ENCODE measurements at places on chromosomes 12 and 14.
A peak's percentile ranks its signal among the peaks of the same experiment; 100 is the strongest.

- no peak for DNase-seq
Measured at GRCh38 chr14:71952381-71953363, 20.4 kb downstream of the RGS6 start.

DNA sequence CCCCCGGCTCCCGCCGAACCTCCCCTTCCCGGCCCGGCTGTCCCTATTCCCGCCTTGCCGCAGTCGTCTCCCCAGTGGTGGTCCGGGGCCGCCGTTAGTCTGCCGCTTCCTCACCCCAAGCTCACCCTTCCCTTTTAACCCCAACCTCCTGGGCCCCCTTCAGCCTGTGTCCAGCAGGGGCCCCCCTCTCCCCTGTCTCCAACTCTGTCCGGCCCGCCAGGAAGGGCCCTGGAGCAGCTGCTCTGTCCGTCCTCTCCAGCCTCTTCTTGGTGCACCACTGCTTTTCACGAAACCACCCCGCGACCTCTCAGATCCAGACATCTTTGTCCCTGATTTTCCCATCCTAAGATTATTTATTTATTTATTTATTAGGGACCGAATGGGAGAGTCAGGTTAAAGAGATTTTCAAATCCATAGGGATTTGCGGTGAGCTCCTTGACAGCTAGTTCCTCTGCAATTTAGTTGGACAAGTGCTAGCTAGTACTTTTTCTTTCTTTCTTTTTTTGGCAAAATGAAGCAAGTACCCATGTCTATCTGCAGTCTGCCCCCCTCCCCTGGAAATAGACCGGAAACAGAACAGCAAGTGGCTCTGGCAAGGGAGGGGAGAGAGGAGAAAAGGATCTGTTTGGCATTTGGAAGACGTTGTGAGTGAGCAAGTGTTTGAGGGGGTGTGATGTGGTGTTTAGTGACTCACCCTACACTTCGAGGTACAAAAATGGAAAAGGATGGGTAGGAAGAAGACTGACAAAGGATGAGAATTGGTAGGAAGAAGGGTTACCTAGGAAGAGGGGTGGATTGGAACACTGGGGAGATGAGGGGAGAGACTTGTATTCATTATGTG is 632 bp downstream of the UBR7 start:
- DNase-seq, result peak; percentile 61

- DNase-seq, result no peak
Measured at GRCh38 chr14:93037351-93037750, 78.4 kb downstream of the ITPK1 start.

DNA sequence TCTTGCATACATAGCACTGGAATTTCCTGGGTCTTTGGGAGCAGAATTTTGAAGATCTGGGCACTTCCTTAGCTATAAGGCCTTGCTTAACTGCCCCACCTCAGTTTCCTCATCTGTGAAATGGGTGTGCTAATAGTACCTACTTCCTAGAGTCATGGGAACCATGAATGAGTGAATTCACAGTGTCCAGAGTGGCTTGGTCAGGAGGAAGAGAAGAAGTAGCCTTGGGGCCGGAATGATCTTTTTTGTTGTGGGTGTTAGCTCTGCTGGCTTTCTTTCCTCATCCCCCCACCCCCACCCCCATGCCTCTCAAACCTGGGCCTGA is 2.4 kb downstream of the SH2B3 start:
- DNase-seq, result no peak

- DNase-seq, result no peak
Measured at GRCh38 chr12:54131641-54132280, 57.0 kb downstream of the SMUG1 start.

DNA sequence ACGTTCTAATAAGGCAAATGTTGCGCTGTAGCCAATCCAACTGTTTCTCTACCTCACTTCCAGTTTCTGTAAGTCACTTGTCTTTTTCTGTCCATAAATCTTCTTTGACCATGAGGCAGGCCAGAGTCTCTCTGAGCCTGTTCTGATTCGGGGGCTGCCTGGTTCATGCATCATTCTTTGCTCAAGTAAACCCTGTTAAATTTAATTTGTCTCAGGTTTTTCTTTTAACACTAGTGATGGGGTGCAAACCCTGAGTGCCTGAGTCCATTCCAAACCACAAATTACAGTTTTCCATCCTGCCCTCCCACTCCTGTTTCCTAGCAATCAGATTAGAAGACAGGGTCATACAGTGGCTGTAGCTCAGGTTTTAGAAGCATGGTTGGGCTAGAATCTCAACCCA is 41.9 kb downstream of the VWF start:
- DNase-seq, result no peak

GRCh38 chr12:126684703-126685102 is 1582.3 kb upstream of the TMEM132C start:
- DNase-seq, result no peak

DNA sequence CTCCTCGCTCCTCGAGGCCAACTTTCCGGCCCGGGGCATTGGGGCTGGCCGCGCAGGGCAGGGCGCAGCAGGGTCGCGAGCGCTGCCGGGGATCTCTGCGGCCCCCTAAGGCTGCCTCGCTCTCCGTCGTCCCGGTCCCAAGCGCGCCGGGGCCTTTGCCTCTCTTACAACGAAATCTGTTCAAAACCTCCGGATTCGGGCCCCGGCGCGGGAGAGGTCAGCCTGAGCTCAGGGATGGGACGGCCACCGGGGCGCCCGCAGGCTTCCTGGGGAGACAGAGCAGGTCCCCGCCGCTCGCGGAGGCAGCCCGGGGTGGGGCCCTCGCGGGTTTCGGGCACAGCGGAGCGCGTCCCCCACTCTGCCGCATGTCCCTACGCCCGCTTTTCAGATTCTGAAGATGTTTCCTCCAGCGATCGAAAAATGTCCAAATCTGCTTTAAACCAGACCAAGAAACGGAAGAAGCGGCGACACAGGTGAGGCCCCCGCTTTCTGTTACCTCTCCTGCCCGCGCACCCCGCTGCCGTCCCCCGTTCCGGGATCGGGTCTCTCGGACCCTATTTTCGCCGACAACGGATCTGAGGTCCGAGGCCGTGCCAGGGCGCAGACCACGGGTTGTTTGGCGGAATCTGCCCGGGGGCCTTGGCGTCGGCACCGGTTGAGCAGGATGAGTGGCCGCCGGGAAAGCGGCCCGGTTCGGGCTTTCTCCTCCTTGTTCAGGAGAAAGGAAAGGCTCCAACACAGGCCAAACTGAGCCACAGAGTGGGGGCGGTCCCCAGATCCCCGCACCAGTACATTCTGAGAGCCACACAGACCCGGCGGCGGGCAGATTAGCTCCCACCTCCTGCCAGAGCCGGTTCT is 1.8 kb downstream of the VSX2 start:
- DNase-seq, result peak; percentile 20

DNA sequence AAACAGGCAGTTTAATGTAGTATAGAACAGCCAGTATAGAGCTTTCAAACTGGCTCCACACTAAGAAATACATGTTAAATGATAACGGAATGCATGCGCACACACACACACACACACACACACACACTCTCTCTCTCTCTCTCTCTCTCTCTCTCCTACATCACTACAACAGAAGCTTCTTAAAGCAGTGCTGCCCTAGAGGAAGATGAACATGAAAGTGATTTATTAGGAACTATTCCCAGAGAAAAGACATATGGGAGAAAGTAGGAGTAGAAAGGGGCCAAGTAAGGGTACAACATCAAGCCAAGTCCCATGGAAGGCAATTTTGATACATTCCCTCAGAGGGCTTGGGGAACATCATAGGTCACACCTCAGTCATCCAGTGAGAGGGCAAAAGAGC is 16.4 kb upstream of the DHRS4 start:
- no peak for DNase-seq

DNA sequence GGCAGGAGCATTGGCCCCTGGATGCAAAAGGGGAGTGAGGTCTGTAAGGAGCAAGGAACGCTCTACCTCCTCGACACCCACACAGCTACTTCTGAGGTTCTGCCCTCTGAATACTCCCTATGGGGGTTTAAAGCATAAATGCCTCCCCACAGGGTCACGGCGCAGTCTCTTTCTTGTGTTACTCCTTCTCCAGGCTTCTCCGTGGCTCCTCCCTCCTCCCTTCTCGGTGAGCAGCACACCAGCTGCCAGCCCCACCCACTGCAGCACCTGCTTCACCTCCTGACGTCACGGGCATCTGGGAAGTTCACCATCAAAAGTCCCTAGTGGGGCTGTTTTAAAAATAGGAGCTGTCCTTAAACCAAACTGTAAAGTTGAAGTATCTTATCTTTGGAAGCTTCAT is 67.3 kb downstream of the SPTB start:
- DNase-seq, result peak; percentile 95

- no peak for DNase-seq
Measured at GRCh38 chr14:31024010-31024480, 1.4 kb upstream of the AP4S1 start.

GRCh38 chr12:89573051-89573810 is 47.4 kb upstream of the POC1B start:
- no peak for DNase-seq

GRCh38 chr14:85909581-85909980 is 379.6 kb downstream of the FLRT2 start:
- no peak for DNase-seq

- DNase-seq, result no peak
Measured at GRCh38 chr14:94717808-94718207, 52.1 kb downstream of the GSC start.

GRCh38 chr12:56220611-56221231 is 1.0 kb downstream of the RNF41 start:
- no peak for DNase-seq

GRCh38 chr12:107431942-107432341 is 253.7 kb upstream of the PWP1 start:
- DNase-seq, result no peak

- peak; percentile 40 for DNase-seq
Measured at GRCh38 chr12:9941838-9942237, 9.7 kb upstream of the CLEC2A start.

DNA sequence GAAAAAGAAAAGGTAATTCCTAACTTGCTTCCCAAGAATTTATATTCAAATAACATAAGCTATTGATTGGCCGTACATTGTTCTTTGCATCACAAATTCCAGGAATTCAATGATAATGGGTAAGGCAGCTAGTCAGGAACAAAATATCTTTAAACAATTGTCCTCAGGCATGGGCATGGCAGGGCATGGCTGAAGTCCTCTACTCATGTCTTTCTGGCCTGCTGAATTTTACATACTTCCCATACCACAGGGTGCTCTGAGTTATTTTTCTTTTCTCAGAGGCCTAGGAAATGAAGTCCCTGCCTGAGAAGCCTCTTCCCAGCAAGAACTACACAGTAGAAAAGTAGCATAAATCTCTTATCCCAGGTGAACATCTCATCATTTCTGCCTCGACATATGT is 15.1 kb upstream of the DRAM1 start:
- DNase-seq, result no peak

- no peak for DNase-seq
Measured at GRCh38 chr12:44519931-44520330, 356.2 kb downstream of the NELL2 start.

- peak; percentile 90 for DNase-seq
Measured at GRCh38 chr12:80763874-80764273, 47.2 kb downstream of the MYF5 start.

DNA sequence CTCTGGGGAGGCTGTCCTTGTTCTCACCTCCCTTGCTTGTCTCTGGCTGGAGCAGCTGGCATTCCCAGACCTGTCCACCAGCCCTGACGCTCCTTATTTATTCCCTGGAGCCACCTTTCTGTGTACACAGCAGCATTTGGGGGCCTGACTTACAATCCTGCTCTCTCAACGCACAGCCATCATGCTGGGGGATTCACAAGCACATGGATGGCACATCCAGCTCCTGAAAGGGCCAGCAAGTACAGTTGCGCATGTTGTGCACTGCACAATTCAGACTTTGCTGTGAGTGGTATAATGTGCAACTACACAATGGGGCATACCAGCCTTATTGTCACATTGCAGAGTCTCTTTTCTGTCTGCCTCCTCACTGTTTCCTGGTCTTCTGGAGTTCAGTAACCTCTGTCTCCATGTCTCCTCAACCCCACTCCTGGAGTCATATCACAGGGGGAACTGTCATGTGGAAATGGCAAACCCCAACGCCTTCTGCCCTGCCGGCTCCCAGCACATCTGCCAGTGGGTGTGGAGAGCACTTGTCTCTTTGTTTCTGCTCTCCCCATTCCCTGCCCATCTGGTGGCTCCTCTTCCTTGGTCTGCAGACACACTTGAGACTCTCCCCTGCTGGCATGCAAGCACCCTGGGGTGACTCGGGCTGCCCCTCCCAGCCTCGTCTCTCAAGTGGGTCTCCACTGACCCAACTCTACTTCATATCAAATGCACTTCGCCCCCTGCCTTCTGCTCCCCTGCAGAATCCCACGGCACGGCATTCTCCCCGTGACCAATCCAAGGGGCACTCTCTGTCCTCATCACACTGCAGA is 41.2 kb upstream of the MEG3 start:
- no peak for DNase-seq

DNA sequence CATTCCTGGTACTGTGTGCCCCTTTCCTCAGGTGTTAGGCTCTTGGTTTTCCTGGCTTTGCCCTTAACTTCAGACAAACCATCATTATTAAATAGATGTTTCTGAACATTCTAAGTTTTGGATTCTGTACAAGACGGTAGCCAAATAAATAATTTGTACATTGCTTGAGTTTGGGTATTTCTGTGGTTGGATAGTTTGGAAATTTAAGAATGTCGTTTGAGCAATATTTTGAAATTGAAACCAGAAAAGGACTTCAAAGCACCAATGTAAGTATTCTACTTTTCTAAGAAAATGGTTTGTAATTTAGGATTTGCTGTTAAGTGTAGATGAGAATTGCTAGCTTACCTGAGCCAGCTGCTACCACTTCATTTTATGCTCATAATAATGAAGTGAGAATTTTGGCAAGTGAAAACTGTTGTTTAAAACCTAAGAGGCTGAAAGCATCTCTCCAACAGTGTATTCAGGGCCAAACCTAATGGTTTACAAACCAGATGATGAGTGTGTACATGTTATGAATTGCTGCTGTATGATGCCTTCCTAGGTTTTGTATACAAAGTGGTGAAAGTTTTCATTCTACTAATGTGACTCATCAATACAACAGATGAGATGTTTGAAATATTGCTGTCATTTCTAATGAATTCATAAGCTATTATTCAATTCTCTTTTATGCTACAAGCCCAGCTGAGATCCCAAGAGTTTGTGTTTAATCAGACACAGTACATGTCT is 181.5 kb upstream of the PRKD1 start:
- no peak for DNase-seq

- DNase-seq, result no peak
Measured at GRCh38 chr12:114286145-114286544, 119.8 kb downstream of the TBX5 start.

DNA sequence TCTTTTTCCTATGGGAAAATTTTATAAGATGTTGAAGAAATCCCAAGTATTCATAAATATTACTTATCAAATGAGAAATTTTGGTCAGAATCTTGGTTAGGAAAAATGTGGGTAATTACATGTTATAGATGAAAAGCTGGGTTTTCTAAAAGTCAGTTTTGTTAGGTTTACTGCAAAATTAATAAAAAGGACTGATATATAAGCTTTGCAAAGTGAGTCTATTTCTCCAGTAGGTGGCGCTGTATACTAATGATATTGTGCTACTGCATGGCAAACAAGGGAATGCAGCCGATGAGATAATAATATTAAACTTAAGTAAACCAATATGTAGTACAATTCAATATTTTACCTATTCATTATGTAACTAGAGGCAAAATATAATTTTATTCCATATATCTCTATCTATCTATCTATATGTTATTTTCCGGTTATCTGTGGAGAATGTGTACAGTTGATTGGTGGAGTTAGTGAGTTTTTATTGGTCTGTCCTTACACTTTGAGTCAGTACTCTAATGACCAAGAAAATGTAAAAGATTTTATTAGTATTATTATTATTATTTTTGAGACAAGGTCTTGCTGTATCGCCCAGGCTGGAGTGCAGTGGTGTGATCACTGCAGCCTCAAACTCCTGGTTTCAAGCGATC is 32.9 kb downstream of the MIPOL1 start:
- peak; percentile 83 for DNase-seq

Data from DMS53 (cell line).